ENCODE measurements at places on chromosomes 1 and 21.

DNA sequence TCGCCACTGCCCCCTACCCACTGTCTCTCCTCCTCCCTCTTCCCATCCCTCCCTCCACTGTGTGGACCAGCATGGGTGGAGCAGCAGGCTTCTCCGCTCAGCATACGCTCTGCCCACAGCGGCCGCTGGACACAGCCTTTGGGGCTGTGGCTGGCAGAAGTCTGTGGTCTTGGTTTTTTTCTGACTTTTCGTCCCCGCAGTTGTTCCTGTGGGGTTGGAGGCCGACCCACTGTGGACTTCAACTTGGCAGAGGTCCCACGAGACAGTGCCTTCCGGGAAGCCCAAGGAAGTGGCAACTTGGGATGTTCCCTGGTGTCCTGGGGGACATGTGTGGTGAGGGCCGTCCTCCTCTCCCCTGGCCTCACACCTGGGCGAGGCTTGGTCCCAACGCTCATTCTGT, 162.5 kb upstream of the C1orf174 start:
- no peak for DNase-seq

DNA sequence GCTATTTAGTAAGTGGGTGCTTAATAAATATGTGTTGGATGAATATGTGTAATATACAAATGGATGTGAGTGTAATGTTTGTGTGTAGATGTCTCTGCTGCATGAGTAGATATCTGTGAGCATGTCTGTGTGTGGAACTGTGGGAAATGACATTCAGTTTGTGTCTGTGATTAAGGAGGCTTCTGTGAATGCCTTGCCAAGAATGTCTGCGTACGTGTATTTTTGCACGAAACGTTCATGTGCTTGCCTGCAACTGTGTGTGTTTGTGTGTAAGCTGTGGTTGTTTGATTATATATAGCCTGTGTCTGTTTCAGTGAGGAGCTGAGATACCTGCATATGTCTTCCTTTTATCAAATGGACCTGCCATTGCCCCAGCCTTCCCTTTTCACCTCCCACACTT, 13.8 kb downstream of the DMBX1 start:
- no peak for DNase-seq

GRCh38 chr21:33949516-33950430, 34.2 kb upstream of the ATP5PO start:
- DNase-seq: no peak

- DNase-seq: no peak
Measured at GRCh38 chr1:78333502-78333901, 157.3 kb upstream of the PTGFR start.

- DNase-seq: no peak
Measured at GRCh38 chr1:191609305-191609704, 549.0 kb upstream of the RGS18 start.

GRCh38 chr1:39178541-39179431, 25.7 kb upstream of the MACF1 start:
- DNase-seq: no peak

- no peak for DNase-seq
Measured at GRCh38 chr1:224087286-224087794, 26.6 kb upstream of the FBXO28 start.

DNA sequence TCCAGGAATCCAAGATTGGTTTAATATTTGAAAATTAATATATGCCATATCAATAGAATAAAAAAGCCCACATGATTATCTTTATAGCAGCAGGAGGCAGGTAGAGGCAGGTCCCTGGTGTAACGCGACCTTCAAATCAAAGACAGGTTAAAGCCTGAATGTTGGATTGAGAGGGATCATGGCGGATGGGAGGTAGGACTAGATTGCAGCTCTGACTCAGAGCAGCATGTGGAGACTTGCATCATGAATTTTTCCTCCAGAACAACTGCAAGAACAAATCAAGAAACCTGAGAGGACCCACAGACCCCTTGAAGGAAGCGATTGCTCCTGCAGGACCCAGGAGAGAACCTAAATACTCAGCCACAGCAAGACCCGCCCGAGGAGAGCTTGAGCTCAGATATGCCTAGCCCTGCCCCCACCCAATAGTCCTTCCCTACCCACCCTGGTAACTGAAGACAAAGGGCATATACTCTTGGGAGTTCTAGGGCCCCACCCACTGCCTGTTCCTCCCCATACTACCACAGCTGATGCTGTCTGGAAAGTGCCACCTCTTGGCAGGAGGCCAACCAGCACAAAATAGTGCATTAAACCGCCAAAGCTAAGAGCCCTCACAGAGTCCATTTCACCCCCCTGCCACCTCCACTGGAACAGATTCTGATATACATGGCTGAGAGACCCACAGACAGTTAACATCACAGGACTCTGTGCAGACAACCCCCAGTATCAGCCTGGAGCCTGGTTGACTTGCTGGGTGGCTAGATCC, 19.5 kb downstream of the S100B start:
- no peak for DNase-seq

DNA sequence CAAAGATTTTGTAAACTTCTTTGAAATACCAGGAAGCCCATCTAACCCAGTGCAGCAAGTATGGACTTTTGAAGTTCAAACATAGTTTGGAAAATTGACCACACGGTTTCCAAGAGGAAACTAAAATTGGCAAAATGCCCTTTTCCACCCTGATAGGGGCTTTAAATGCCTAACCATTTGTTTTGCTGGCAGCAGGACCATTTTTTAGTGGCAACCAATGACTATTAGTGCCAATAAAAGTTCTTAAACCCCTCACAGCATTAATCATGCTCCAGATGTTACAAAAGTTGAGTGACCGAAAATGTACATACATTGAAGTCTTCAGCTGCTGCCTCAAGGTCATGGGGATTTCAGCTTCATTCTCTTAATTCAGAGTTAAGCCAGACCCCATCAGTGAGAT, 46.4 kb upstream of the ENAH start:
- DNase-seq: no peak

- no peak for DNase-seq
Measured at GRCh38 chr21:39073717-39074116, 109.5 kb downstream of the PSMG1 start.

DNA sequence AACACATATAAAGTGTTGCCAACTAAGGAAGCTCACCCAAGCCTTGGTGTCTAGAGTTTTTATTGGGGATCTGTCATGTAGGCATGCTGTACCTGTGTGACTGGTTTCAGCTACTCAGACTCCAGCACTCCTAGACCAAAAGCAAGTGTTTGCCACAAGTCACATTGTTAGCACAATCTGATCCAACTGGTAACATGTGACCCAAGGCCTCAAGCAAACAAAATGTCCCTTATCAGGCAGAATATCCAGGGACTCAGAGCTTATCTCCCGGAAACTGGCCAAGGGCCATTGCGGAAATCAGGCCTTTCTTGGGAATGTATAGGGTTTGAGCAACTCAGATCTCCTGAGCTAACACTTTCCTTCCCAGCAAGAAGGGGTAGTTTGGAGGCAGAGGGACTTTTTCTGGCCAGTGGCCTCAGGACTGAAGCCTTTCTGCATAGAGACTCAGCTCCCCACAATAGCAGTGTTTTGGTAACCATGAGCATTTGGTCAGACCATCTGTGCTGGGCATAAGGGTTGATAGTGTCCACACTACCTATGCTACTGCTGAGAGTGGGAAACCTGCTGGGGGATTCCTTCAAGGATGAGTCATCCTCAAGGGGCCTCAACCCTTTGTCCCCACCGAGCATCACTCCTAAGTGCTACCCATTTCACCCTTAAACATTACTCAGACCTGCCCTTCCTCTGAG, 29.6 kb downstream of the NHLH2 start:
- DNase-seq: no peak

GRCh38 chr1:218349348-218350034, 4.4 kb downstream of the TGFB2 start:
- no peak for DNase-seq

GRCh38 chr21:25907573-25908275, 173.0 kb downstream of the GABPA start:
- DNase-seq: no peak

DNA sequence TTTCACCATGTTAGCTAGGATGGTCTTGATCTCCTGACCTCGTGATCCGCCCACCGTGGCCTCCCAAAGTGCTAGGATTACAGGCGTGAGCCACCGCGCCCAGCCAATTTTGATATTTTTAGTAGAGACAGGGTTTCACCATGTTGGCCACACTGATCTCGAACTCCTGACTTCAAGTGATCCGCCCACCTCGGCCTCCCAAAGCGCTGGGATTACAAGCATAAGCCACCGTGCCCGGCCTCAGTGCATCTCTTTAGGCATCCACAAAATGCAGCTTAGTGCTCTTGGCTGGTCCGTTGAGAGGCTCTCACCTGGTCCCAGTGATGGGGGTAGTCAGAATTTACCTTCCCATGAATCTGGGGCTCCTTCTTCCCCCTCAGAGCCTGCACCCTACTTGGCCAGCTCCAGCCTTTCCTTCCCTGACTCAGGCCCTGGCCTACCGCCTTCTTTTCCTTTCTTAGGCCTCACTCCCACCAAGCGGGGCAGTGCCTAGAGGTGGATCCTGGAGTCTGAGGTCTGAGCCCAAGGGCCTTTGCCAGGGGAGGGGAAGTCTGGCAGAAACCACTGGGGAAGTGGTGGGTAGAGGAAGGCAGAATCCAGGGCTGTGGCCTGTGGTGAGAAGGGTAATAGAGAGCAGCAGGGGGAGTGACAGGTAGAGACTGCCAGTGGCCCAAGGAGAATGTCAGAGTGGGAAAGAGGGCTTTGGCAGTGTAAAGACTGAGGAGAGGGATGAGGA, 3.7 kb downstream of the LENEP start:
- DNase-seq: no peak

GRCh38 chr1:107000902-107001301, 55.6 kb upstream of the PRMT6 start:
- DNase-seq: no peak
